Left lung (tissue), 14 donors: ENCODE measurements at places on chromosomes 2 and 18.

DNA sequence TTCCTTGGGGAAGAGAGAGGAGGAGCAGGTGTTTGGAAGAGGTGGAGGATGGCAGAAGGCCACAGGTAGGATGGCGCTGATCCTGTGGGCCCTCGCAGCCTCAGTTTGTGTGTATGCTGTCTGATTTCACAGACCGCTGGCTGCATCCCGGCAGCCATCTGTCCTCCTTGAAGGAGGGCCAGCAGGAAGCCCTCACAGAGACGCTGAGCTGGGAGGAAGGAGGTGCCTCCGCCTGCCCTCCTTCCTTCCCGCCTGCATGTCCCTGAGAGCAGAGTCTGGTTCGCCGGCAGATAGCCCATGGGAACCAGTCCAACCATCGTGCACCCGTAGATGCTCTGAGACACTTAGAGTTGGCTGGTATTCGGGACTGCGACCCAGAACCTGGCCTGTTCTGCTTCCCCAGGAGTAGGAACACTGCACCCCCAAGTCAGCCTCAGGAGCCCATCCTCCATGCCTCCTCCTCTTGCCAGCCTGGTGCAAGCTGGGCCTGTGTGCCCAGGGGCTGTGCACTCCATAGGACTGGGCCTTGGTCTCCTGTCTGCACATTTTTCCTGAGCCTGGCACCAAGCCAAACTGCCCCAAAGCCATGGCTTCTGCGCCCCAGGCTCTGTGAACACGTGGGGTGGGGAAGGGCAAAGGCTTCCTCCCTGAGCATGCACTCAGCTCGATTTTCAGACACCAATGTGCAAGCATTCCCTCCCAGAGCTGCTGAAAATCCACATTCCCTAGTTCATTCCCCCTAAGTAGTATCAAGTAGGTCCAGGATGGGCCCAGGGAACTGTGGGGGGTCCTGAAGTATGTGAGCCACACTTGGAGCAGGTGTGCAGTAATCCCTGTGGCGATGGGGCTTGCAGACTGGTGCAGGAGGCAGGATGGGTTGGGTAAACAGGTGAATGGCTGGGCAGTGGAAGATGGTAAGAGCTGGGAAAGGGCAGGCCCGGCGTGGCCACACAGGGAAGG lies 115.6 kb downstream of the SEPTIN10 start:
- DNase-seq: peak; percentile 55

- no peak for DNase-seq
Measured at GRCh38 chr2:162012565-162013058, 61.4 kb downstream of the DPP4 start.

GRCh38 chr2:25851740-25852503 lies 26.4 kb downstream of the ASXL2 start:
- DNase-seq: peak; percentile 73

- DNase-seq: no peak
Measured at GRCh38 chr2:9243357-9243756, 36.7 kb downstream of the ASAP2 start.

GRCh38 chr2:11679486-11680181 lies 9.6 kb upstream of the NTSR2 start:
- no peak for DNase-seq

- no peak for DNase-seq
Measured at GRCh38 chr18:39945076-39945475, 2010.0 kb upstream of the PIK3C3 start.

DNA sequence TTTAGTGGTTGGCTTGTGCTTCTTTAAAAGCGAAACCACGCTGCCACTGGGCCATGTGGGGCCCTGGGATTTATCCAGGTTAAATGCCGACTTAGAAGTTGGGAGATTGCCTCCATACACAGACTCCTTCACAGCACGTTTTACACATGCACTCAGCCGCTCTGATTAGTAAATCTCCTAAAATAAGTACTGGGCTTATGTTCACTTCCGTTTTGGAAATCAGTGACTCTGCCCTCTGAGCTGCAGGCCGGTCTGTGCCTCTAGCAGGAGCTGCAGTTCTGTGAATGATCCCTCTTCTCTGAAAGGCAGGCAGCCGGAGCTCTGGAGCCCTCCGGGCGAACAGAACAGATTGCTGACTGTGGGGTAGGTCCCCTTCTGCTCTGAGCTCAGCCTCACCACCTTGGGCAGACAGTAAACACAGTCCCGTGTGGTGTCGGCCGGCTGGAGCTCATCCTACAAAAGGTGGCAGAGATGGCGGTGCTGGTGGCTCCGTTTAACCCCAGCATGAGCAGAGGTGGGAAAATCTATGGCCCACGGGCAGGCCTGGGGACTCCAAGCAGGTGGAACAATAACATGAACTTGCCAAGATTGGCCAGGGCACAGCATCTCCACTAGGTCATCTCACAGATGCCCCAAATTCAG lies 9.8 kb upstream of the RAB17 start:
- DNase-seq: no peak
